ENCODE measurements at places on chromosomes 16 and 17.

DNA sequence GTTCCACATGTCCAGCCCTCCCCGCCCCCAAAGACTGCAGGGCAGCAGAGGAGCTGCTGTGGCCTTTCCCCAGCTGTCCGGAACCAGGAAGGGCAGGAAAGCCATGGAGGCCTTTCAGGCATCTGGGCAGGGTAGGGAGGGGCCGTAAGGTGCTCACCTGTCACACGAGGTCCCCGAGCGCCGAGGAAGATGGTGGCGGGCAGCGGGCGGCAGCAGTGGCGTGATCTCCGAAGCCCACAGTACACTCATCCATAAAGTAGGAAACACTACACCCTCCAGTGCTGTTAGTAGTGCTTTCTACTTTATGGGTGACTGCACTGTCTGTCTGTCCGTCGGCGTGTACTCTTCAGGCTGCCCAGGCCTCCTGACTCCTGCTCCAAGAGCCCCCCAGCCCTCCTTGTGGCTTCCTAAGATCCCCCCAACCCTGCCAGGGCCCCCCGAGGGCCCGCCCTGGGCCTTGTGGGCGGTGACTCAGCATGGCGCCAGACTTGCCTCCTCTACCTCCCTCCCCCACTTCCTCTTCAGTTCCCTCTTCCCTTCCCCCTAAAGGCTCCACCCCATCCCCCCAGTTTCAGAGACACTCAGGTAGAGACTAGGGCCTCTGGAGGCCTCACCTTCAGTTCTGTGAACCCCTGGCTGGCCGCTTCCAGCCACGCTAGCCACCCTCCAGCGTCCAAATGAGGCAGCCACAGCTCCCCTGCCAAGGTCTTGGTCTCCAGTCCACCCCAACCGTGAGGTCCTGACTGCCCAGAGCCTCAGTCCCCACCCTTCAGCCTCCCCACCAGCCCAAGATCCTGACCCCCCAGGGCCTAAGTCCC, 2.6 kb upstream of the TSPOAP1 start:
- DNase-seq: no peak

GRCh38 chr17:2602597-2603017, 9.2 kb downstream of the PAFAH1B1 start:
- no peak for DNase-seq

DNA sequence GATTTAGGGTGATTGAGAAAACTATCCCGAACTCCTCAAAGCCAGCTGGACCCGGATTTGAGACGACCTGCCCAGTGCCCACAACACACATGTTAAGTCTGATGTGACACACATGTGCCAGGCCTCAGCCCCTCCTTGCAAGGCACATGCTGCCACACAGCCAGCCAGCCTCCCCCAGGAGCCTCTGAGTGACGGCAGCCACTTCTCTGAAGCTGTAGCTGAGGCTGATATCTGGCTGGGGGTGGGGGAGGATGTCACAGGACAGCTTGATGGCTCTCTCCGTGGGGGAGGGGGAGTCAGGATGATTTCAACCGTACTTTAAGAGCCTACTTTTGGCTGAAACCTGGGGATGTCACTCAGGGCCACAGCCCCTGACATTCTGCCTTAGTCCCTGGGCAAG, 40.9 kb downstream of the SRCIN1 start:
- DNase-seq: no peak

DNA sequence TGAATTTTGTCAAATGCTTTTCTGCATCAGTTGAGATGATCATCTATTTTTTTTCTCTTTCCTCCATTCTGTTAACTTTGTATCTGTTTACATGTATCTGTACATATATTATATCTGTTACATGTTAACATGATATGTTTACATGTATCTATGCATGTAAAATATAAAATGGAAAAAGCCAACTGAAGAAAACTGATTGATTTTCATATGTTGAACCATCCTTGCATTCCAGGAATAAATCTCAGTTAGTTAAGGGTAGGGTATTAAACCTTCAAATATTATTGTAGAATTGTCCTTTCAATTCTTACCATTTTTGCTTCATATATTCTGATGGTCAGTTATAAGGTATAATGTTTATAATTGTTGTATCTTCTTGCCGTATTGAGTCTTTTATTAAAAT, 336.1 kb downstream of the ZFHX3 start:
- no peak for DNase-seq

- DNase-seq: no peak
These were observed 14.6 kb downstream of the BCAR1 start for GRCh38 chr16:75236736-75237397.

DNA sequence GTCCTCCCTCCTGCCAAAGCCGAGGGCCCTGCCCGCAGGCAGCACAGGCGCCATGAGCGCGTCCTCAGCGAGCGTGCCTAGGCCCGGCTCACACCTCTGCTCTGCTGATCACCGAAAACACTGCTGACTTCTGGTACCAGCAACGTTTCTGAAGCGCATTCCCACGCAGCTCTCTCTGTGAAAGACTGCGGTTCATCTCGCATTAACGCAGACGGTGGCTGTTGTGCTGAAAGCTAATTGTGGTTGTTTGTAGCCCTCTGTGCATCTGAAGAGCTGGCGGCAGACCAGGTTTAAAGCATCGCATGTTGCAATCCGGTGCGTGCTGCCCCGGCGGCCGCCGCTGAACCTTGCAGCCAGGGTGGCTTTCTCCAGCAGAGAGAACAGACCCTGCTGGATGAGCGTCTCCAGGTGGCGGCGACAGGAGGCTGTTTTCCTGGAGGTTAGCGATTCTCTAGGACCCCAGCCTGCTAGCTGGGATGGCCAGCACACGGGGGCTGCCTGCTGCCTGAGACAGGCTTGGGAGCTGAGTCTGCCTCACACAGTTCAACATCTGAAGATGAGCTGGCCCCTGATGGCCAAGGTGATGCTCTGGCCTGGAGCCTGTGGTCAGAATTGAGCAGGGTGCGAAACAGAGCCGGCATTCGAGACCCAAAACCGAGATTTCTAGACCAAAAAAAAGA, 49.8 kb upstream of the CHMP6 start:
- peak; percentile 38 for DNase-seq

GRCh38 chr16:70676675-70677498, 9.0 kb downstream of the MTSS2 start:
- no peak for DNase-seq

GRCh38 chr17:80892900-80893603, 98.6 kb upstream of the CHMP6 start:
- no peak for DNase-seq

DNA sequence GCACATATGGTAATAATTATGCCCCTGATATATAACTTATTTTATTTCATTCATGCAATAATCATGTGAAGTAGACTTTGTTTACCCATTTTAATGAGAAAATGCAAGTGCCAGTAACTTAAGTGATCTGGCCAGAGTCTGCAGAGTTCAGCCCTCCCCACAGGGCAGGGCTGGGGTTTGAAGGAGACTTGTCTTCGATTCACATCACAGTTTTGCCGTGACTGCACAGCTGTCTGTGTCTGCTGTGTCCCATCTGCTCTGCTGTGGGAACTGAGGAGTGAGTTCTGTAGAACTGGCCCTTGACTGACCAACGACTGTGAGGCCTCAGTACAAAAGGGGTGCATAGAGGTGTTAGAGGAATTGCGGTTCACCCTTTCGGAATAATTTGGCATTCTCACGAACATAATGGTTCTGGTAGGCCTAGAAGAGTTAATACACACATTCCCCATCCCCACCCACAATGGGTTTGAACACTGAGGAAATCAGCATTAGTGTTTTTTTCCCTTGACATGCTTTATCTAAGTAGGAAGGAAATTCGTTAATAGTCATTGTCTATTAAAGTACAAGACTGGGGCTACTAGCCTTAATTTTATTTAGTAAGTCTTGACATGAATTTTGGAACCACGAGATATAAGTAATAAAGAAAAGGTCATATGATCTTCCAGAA, 113.6 kb upstream of the MON1B start:
- DNase-seq: no peak

GRCh38 chr17:45009676-45010467, 41.6 kb downstream of the DCAKD start:
- DNase-seq: no peak

- peak; percentile 41 for DNase-seq
These were observed 11.2 kb upstream of the SLC47A2 start for GRCh38 chr17:19727501-19728078.

DNA sequence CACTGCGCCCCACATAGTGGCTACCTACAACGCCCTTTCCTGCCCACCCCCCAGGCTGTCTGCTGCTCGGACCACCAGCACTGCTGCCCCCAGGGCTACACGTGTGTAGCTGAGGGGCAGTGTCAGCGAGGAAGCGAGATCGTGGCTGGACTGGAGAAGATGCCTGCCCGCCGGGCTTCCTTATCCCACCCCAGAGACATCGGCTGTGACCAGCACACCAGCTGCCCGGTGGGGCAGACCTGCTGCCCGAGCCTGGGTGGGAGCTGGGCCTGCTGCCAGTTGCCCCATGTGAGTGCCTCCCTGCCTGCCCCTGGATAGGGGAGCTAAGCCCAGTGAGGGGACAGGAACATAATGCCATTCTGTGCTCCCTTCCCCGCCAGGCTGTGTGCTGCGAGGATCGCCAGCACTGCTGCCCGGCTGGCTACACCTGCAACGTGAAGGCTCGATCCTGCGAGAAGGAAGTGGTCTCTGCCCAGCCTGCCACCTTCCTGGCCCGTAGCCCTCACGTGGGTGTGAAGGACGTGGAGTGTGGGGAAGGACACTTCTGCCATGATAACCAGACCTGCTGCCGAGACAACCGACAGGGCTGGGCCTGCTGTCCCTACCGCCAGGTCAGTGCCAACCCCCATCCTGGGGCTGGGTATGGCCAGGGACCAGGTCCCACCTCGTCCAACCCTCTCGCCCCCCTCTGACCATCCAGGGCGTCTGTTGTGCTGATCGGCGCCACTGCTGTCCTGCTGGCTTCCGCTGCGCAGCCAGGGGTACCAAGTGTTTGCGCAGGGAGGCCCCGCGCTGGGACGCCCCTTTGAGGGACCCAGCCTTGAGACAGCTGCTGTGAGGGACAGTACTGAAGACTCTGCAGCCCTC, 7.1 kb downstream of the GRN start:
- DNase-seq: no peak

- DNase-seq: no peak
These were observed 126.9 kb upstream of the CHMP6 start for GRCh38 chr17:80864751-80865150.

GRCh38 chr17:15122857-15123256, 142.3 kb downstream of the PMP22 start:
- DNase-seq: no peak

DNA sequence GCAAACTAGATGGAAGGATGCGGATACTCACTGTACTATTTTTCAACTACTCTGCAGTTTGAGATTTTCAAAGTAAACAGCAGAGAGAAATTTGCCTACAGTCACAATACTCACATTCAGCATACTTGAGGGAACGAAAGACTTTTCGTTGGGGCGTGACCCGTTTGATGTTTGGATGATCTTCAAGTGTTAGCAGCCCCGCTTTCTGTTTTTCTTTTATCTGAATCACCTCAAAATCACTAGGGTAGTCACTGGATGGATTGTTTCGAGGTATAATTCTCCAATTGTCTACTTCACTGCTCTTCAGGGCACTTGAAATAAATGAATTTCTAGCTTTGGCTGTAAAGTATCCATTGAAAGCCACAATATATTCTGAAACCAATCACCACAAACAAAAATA, 17.8 kb downstream of the MBTPS1 start:
- no peak for DNase-seq

GRCh38 chr16:4689091-4689671, 4.2 kb upstream of the NUDT16L1 start:
- no peak for DNase-seq

GRCh38 chr16:49491771-49492761, 118.5 kb downstream of the C16orf78 start:
- peak; percentile 56 for DNase-seq

DNA sequence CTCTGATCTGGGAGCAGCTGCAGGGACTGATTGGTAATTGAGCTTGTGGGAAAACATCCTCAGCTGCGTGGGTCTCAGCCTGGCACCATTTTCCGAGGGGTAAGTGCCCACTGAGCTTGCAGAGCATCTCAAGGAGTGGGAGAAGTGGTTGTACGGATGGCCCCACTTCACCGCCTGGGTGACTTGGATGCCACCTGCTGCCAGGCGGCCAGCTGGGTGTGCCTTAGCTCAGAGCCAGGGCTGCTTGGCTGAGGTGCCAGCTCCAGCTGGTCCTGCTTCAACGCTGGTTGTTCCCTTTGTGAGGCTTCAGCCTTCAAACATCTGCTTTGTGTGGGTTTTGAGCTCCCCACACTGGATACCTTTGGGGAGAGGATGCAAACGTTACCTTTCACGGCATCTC, 482.7 kb upstream of the EEF2KMT start:
- DNase-seq: no peak

- DNase-seq: no peak
These were observed 11.8 kb upstream of the WSB1 start for GRCh38 chr17:27282054-27282551.
